ENCODE measurements at places on chromosomes 2 and 18.

DNA sequence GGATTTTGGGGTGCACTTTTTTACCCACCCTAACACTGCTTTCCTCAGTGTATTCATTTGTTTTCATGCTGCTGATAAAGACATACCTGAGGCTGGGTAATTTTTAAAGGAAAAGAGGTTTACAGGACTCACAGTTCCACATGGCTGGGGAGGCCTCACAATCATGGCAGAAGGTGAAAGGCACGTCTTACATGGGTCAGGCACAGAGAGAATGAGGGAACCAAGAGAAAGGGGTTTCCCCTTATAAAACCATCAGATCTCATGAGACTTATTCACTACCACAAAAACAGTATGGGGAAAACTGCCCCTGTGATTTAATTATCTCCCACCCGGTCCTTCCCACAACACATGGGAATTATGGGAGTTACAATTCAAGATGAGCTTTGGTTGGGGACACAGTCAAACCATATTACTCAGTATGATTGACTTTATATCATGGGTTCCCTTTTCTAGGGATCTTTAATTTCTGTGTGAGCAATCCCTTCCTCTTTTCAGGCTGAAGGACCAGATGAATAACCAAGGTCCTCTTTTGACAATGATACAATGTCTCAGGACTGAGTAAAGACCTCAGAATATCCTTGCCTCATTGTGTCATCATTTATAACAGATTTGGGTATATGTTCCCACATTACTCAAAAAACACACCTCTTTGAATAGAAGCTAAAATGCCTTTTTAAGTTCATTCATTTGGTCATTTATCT is 100.1 kb upstream of the TRIB2 start:
- DNase-seq = no peak

DNA sequence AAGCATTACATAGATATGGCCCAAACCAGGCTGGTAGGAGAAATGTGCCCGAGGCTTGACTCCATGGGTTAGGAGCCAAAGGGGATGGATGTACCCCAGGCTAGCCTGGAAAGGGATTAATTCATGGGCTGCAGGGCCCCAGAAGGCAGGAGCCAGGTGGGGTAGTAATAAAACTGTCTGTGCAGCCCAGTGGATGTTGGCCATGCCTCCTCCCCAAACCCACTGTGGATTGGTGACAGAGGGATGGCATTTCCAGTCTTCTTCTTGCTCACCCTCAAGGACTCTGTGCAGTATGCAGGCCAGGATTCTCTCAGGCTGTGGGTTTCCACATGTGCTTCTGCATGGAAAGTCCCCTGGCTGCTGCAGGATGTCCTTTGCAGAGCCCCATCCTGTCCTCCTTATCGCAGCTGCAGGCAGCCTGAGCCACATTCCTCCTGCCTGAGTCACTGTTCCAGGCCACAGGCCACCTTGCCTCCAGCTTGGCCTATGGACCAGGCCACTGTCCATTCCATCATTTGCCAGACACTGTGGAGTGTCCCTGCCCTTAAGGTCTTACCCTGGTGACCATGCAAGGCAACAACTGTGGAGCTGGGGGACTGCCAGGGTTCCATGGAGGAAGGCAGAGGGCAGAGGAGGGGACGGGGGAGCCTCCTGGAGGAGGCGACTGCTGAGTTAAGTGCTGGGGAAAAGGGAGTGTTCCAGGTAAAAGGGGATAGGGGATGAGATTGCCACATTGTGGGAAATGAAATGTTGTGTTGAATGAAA is 38.9 kb downstream of the INO80C start:
- DNase-seq = no peak

DNA sequence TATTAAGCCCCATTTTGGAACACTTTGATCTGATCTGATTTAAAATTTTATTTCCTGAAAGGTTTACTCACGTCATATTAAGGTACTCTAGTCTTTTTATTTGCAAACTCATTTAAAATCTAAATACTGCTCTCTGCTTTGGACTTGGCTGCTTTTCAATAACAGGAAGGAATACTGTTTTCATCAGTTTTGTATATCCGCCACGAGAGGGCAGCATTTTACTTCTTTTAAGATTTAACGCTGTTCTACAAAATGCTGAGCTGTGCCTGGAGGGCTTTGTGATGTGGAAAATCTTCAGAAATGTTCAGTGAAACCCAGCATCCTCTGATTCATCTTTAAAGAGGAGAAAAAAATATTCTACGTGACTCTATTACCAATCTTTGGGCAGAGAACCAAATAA is 37.5 kb upstream of the SLC38A11 start:
- no peak for DNase-seq

GRCh38 chr2:233938676-233939370 is 21.6 kb downstream of the TRPM8 start:
- DNase-seq = no peak

DNA sequence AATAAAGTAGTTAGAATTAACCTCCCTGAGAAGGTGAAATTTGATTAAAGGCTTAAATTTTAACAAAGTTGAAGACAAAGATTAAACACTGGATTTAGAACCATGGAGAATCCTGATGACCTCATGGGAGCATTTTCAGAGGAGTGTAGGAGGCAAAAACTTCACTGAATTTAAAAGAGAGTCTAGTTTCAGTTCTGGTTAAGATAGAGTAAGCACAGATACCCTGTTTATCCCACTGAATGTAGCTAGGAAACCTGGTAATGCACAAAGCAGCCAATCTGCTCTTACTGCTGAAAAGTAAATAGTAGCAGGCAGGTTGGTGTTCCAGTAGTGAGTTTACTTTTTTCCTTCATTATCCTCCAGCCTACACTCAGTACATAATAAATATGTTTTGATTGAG is 654.9 kb upstream of the SYT4 start:
- no peak for DNase-seq

DNA sequence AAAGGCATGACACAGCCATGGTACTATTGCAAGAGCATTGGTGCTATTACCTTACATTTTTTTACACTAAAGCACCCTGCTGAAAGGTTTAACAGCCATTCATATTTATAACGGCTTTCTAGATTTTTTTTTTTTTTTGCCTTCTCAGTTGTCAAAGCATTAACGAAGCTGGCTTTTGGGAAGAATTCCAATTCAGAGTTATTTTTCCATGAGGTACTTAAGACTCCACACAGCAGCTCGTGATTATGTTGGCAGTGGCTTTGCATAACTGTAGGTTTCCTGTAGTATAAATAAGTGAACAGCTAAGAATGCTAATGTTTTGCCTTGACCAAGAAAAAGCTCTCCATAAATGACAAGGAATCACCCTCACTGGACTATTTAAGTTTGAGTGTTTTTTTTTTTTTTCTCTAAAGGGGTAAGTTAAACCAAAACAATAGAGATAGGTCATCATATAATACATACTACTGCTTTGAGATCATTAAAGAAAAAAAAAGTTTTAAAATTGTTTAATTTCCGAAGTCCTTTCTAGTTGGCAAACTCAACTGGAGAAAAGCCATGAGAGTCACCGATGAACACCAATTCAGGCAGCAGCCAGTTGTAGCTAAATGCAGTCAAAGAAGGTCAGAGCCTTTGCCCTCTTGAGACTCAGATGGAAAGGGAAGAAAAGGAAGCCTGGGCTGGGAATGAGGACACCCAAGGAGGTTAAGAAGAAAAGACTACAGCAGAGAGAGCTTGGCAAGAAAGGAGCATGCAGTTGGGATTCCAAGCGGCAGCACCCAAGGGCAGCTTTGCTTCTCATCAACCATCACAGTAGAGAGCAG is 187.4 kb upstream of the NCKAP5 start:
- DNase-seq = no peak

- no peak for DNase-seq
These were observed 90.5 kb downstream of the TMEM18 start for GRCh38 chr2:586641-587076.

DNA sequence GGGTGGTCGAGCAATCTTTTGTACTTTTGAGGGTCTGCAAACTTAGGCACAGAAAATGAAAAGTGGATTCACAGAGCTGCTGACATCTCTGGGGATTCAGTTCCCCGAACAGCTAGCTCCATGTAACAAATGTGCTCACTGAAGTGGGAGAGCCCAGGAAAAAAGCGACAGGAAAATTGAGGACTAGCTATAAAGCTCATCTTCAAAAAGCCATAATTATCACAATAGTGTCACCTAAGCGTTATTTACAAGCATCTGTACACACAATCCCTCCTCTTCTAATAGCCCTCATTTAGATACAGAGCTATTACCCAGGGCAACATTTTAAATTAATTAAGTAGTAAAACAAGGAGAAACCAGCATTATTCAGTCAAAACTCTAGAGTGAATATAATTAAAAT is 36.1 kb downstream of the RNF152 start:
- DNase-seq = no peak

GRCh38 chr2:165563468-165564225 is 94.1 kb downstream of the CSRNP3 start:
- no peak for DNase-seq

GRCh38 chr18:10194592-10194991 is 259.8 kb upstream of the APCDD1 start:
- no peak for DNase-seq

DNA sequence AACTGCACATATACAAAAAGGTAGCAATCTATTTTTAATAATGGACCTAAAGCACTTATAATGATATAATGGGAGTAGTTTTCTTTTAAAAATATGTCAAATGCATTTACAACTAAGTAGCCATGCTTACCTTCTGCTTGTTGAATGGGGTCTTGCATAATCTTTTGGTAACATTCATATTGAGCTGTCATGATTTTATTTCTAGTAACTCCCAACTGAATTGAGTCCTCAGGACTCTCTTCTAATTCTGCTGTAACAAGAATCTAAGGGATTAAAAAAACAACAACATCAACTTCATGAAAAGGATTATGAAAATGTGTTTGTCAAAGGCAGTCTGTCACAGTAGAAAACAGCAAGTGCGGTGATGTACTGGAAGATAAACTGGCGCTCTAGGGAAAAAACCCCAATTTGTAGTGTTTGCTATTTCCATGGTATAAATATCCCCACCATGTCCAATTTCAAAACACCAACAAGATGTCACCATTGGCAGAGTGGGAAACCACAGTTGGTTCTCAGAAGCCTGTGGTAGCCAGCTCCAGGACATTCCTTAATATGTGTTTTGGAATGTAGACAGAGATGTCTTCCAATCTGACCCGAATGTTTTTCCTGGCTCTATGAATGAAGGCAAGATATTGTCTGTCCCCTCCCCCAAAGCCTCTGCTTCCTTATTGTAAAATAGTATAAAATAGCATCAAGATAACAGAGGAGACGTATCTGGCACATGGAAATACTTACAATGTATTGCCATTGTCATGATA is 64.8 kb downstream of the CALCRL start:
- no peak for DNase-seq

- DNase-seq = no peak
These were observed 159.1 kb downstream of the LNPK start for GRCh38 chr2:175842996-175843395.

DNA sequence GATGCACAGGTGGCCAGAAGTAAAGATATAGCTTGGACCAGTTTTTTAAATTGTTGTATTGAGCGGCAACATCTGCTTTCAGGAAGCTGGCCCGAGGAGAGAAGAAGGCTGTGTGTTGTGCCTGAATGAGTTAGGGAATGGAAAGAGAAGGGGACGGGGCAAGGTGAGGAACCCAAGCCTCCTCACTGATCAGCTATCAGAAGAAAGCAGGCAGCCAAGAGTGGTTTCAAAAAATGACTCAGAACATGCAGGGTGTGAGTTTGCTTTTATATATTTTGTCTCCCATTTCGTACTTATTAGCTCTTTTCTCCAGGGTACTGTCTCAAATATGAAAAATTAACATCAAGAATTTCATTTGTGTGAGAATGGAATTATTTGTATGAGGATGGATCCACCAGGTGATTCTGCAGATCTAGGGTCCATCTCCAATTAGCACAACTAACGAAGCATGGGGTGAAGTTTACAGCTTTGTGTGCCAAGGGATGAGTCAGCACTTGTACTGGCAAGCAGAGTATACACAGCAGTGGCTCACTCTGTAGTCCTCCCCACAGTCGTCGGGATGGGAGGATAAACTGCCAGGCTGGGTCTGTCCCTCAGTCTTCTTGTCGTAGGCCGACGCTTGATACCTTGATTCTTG is 175.7 kb downstream of the PIEZO2 start:
- no peak for DNase-seq

- no peak for DNase-seq
These were observed 3.5 kb upstream of the APOB start for GRCh38 chr2:21047141-21048009.

- no peak for DNase-seq
These were observed 20.4 kb upstream of the XDH start for GRCh38 chr2:31434911-31435310.

Data from T-helper 22 cell (primary cell).